Activated T-helper 1 cell treated with Interleukin-2 at 50 U/mL for 16 hours (primary cell): ENCODE measurements at places on chromosomes 1 and 21.

DNA sequence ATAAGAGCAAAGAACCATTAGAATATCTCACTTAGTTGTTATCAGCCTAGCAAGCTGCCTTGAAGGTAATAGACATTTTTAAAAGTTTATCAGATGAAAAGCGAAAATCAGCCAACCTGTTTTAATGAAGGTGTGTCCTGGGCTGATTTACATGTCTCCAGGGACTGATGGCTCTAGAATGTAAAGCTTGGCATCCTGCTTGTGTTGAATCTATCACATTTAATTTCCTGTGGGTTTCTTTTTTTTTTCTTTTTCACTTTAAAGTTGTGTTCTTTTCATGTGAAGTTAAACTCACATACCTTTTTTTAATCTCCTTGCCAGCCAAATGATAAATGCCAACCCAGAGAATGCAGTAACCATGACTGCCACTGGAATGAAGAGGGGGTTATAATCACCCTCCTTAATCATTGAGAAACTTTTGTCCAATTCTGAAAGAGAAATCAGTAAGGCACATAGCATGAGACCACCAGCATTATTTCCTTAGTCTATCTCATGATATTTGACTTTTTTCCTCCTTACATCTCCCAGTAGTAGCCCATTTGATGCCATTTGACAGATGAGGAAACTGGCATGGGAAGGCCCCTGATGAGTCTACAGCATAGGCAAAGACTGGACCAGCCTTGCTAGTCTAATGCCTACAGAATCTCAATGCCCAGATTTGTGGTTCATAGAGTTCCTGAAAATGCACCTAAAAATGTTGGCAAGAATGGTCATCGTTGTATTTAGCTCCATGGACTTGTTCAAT lies 10.0 kb downstream of the SELL start:
- no peak for DNase-seq

DNA sequence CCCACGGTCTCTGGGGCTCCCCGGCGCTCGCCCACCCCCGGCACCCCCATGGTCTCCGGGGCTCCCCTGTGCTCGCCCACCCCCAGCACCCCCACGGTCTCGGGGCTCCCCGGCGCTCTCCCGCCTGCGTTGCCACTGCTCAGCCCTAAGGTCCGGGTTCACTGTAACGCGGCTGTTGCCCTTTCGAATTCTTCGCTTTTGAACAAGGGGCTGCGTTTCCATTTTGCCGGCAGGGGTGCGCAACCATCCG lies 5.2 kb upstream of the FTCD start:
- DNase-seq = no peak

DNA sequence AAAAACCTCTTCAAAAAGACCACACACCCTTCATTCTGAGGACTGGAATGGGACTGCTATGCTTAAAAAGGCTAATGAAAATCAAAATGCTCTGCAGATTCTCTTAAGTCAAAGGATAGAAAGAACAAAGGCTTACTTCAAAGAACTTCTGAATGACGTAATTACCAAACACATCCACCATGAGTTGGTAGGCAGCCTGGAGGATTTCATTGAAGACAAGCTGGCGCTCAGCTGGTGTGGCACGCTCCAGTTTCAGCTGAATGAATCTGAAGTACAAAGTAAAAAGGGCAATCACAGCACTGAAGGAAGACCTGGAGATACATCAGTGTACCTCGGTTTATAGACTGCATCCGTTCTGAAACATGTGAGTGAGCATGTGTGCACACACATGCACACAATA lies 43.5 kb upstream of the SDC3 start:
- DNase-seq = no peak

DNA sequence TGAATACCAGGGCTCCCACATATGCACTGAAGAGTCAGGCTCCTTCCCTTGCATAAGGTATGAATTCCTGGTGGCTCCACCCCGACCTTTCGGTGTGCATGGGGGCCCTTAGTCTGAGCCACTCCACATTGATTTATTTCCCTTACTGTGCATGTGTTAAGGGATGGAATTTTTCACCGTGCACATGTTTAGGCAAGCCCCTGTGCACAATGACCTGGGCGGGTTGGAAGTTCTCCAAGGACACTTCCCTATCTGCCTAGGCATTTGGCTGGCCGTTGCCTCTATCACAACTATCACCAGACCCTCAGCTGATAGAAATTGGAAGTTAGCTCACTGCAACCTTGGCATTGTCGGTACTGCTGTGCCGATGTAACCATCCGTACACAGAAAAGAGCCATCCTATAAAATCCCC lies 9.7 kb downstream of the S100A6 start:
- no peak for DNase-seq

DNA sequence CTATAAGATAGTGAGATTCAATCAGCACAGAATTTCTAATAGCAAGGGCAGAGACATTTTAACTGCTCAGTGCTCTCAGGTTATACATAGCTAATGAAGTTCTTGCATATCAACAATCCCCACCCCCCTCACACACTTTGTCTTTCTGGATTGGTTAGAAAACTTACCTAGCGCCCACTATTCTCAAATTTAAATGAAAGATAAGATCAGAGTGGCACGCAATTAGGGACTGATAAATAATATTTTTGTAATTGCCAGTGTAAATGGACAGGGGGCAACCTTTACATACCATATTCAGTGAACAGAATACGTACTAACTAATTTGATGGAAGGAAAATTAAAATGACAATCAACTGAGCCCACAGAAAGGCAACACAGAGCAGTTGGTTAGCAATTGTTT lies 11.7 kb downstream of the SELL start:
- DNase-seq = no peak

DNA sequence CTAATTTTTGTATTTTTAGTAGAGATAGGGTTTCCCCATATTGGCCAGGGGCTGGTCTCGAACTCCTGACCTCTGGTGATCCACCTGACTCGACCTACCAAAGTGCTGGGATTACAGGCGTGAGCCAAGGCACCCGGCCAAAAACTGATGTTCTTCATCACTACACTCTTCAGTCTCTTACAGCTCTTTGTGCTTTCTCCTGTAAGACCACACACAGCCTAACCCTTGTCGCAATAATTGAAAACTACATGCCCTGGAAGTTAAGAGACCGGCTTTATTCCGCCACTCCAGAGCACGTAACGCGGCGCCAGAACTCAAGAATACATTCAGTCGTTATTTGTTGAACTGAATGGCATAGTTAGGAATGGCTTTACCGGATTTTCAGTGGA lies 552 bp downstream of the GPATCH4 start:
- DNase-seq = no peak

- DNase-seq = no peak
These were observed 105.1 kb downstream of the COLGALT2 start for GRCh38 chr1:183932412-183932811.

DNA sequence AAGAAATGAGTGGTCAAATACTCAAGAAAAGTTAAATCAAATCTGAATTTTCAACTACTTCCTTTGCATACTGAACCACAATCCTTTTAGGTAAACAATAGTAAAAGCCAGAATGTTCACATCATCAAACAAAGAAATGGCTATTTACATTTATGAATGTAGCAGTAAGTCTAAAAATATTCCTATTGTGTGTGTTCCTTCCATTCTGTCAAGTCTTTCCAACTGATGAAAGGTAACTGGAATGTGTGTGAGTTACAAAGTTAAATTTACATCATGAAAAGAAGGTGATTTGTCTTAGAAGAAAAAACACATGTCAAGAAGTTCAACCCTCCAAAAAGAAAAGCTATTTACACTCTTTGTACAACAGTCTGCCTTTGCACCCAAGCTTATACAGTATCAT lies 203.1 kb downstream of the SIPA1L2 start:
- DNase-seq = no peak

GRCh38 chr1:21955501-21956281 lies 18.6 kb upstream of the HSPG2 start:
- DNase-seq = no peak

GRCh38 chr1:239696317-239696716 lies 309.9 kb downstream of the CHRM3 start:
- DNase-seq = no peak

DNA sequence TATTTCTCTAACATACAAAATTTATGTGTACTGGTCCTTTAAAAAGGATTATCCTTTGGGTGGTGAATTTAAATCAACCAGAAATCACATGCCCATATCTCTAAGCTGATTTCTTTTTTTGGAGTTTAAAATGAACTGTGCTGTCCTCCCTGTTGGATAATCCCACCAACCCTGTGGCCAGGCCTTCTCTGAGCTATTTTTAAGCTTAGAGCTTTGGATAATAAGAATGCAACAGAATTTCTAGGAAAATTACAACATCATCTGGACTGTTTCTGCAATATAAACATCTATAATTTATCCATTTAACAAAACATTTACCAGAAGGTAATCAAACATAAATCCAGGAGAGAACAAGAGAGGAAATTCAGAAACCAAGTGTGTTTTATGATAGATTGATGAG lies 88.3 kb downstream of the LRRC40 start:
- no peak for DNase-seq

GRCh38 chr1:18950401-18951026 lies 6.0 kb downstream of the IFFO2 start:
- no peak for DNase-seq

DNA sequence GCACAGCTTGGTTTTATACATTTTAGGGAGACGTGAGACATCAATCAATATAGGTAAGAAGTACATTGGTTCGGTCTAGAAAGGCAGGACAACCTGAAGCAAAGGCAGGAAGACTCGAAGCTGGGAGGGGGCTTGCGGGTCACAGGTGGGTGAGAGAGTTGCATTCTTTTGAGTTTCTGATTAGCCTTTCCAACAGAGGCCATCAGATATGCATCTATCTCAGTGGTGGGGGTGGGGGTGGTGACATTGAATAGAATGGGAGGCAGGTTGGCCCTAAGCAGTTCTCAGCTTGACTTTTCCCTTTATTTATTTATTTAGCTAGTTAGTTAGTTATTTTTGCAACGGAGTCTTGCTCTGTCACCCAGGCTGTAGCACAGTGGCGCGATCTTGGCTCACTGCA lies 85.6 kb downstream of the WDR4 start:
- DNase-seq = no peak

DNA sequence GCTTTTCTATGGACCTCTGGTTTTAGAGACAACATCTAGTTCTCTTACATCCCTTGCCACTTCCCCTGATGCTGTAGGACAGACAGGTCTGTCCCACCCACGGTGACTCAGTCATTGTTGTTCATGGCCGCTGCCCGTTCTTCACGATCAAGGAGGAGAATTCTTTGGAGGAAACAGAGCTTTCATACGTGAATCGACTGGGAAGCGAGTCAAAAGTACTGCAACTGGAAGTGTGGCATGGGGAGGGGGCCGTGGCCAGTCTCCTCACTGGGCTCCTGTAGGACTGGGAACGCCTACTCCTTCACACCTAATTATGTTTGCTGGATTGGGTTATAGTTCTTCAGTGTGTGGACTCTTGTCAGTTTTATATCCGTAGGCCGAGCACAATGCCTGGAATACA lies 4.4 kb upstream of the SLC37A1 start:
- DNase-seq = no peak

DNA sequence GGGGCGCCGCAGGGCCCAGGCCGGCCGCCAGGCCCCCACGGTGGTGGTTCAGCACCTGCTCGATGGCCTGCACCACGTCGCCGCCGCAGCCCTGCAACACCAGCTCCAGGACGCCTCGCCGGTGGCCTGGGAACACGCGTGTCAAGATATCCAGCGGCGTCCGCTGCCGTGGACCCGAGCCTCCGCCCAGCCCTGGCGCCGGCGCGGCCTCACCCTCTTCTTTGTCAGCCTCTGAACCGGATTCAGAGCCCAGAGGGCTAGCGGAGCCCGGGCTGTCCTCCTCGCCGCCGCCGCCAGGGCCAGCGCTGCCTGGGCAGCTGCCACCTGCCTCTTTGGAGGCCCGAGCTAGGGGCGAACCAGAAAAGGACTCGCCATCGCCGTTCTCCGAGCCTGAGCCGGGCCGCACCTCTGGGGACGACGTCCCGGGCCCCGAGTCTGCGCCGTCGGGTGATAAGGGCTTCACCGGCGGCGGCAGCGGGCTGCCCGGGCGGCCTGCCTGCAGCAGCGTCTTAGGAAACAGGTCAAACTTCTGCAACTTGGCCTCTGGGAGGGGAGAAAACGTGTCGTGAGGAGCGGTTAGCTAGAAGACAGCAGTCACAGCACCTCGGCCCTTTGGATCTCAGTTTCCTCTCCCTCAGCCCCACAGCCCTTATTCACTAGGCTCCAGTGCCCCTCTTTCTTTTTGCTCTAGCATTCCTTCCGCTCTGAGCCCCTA lies 3.9 kb downstream of the DMRTA2 start:
- DNase-seq = no peak

- DNase-seq = no peak
These were observed 108.5 kb downstream of the SDCCAG8 start for GRCh38 chr1:243364330-243364729.

DNA sequence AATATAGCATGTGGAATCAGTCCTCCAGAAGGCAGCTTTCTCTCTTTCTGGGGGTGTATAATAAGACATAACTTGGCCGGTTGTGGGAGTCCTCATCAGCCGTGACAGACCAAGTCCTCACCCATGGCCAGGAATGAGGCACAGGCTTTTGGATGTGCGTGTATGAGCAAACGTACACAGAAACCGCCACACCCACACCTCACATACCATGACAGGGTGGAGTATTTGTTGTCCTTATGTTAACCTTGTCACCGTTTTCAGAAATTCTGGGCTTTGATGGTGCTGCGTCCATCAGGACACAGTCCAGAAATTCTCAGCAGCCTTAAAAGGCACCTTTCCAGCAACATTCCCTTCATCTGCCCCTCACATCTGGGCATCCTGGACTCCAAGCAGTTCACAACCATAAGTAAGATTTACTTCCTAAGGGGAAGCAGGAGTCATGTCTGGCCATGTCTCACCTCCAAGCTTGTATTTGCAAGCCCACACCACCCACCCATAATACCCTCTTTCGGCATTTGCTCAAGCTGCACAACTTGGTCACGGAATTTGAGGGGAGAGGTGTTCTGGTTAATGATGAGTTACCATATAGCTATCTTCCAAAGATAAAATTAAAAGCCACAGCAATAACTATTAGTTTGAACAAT lies 12.4 kb downstream of the C1orf116 start:
- no peak for DNase-seq

- DNase-seq = no peak
These were observed 2.1 kb downstream of the DISP3 start for GRCh38 chr1:11481019-11481418.

DNA sequence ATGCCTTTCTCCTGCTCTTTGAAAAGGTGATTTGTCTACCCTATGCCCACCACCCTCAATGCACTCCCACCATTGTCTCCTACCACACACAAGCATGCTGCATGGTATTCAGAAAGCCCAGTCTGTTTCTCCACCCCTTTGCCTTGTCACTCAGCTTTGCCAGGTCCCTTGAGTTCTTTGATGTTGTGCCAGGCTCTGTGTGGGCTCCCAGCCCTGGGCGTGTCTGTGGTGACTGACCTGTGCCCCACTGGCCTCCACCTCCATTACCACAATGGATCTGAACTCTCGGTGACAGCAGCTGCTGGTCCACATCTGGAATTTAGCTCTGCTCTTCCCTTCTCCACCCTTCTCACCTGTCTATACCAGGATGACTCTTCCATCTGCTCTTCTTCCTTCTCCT lies 34.9 kb downstream of the ATP2B4 start:
- DNase-seq = no peak
